ENCODE measurements at places on chromosomes 1 and 21. TPM values are rescaled to one million over a fixed set of nuclear protein-coding genes. Genes with fewer than 3 reads are reported as not detected.

FAM43B gene
- total RNA-seq: not detected

LCE2A gene
- total RNA-seq: not detected

UTS2 gene
- not detected for total RNA-seq

DNA sequence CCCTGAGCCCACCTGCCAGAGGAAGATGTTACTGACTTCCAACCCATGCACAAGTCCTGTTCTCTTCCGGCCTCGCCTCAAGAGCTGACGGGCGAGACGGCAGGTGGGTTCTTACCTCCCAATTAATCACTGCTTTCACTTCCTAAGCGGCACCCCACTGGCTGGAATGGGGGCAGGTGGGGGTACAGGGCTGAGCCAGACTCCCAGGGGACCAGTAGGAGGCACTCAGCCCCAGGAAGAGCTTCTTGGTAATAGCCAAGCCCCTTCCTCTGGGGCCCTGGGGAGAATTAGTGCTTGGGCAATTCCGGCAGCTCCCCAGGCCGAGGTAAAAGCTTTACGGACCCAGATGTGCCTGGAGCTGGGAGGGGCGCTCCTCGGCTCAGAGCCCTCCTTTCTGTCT is 9.7 kb downstream of the CNTN2 start:
- H3K27ac ChIP-seq: no peak overlapping the region
- no peak for DNase-seq
- no peaks in the 10 kb centered on the region for H3K4me1 ChIP-seq
- no peaks in the 10 kb centered on the region for H3K27me3 ChIP-seq

- peaks cover 28% of the 10 kb centered on the region for H3K4me1 ChIP-seq
- no peak overlapping the region for H3K4me3 ChIP-seq
- DNase-seq: no peak
- peaks cover 45% of the 10 kb centered on the region for H3K36me3 ChIP-seq
- no peaks in the 10 kb centered on the region for H3K27me3 ChIP-seq
Measured at GRCh38 chr1:205168291-205168690, 43.2 kb downstream of the DSTYK start.

- no peaks in the 10 kb centered on the region for H3K27me3 ChIP-seq
- no peak overlapping the region for H3K27ac ChIP-seq
- no peaks in the 10 kb centered on the region for H3K4me1 ChIP-seq
- H3K36me3 ChIP-seq: no peaks in the 10 kb centered on the region
- DNase-seq: no peak
- no peak overlapping the region for H3K4me3 ChIP-seq
Measured at GRCh38 chr21:14300074-14300473, 82.9 kb downstream of the HSPA13 start.

DNA sequence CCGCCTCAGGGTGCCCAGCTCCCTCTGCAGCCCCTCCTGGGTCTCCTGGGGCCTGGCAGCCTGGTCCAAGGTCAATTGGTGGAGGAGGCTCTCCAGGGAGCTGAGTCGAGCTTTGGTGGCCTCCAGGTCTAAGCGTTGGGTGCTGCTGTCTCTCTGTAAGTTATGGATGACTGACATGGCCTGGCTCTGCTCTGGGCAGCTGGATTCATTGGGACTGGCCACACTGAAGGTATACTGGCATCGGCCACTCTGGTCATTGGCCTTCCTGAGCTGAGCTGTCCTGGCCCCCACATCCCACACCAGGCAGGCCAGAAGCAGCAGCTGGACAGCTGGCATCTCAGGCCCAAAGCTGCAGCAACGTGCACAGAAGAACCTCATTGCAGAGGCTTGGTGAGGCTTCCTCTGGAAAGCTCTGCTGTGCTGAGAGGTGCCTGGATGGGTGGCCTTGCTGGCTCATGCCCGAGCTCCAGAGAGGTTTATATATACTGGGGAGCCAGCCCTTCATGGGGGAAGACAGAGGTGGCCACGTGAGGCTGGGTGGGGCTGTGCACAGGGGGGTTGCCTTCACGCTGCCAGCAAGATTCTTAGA is at the start of gene MYOC:
Gene MYOC (minus strand): TSS at position 455 of the 589 bp plus-strand sequence. CDS start 77 bp downstream, at position 378.
- DNase-seq: no peak
- no peaks in the 10 kb centered on the region for H3K36me3 ChIP-seq
- H3K4me3 ChIP-seq: no peak within 1 kb of the TSS
- H3K4me1 ChIP-seq: peaks cover 6% of the 10 kb centered on the region
- H3K27me3 ChIP-seq: peaks cover 10% of the 10 kb centered on the region

DNA sequence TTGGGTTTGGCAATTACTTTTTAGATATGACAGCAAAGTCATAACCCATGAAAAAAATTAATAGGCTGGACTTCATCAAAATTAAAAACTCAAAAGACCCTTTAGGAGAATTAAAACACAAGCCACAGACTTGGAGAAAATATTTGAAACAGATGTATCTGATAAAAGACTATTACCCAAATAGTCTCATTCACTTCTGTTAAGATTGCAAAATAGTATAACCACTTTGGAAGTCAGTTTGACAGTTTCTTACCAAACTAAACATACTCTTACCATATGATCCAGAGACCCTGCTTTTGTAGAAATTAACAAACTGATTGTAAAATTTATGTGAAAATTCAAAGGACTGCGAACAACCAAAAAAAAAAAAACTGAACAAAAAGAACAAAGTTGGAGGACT is 32.5 kb upstream of the SLC44A3 start:
- no peaks in the 10 kb centered on the region for H3K36me3 ChIP-seq
- no peaks in the 10 kb centered on the region for H3K4me1 ChIP-seq
- DNase-seq: no peak
- H3K27ac ChIP-seq: no peak overlapping the region
- no peaks in the 10 kb centered on the region for H3K27me3 ChIP-seq
- no peak overlapping the region for H3K4me3 ChIP-seq

DNA sequence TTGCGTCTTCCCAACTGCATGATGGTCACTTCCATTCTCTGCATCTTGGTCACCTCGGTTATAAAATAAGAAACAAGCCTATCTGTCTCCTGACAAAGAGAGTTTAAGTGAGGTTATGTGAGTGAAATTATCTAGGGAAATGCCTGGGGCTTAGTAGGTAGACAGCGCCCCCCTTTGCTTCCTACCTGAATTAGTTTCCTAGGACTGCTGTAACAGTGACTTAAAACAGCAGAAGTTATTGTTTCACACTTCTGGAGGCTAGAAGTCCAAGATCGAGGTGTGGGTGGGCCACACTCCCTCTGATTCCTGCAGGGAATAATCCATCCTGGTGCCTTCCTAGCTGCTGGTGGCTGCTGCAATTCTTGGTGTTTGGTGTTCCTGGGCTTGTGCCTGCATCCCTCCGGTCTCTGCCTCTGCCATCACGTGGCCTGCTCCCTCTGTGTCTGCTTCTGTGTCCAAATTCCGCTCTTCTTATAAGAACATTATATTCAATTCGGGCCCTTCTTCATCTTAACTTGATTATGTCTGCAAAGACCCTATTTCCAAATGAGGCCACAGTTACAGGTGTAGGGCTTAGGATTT is 92.6 kb downstream of the IGSF21 start:
- no peak for DNase-seq
- H3K27me3 ChIP-seq: no peaks in the 10 kb centered on the region
- no peaks in the 10 kb centered on the region for H3K36me3 ChIP-seq
- no peak overlapping the region for H3K4me3 ChIP-seq

Data from CD8-positive, alpha-beta memory T cell (primary cell).